ENCODE measurements at places on chromosomes 6 and 20.

- DNase-seq, result no peak
These were observed 25.5 kb downstream of the PDE10A start for GRCh38 chr6:165637586-165637985.

GRCh38 chr20:43376831-43377230, 80.9 kb upstream of the SRSF6 start:
- DNase-seq, result no peak

- DNase-seq, result no peak
These were observed 24.4 kb downstream of the RRAGD start for GRCh38 chr6:89387516-89388201.

GRCh38 chr6:39669973-39670342, 55.2 kb downstream of the KIF6 start:
- no peak for DNase-seq

DNA sequence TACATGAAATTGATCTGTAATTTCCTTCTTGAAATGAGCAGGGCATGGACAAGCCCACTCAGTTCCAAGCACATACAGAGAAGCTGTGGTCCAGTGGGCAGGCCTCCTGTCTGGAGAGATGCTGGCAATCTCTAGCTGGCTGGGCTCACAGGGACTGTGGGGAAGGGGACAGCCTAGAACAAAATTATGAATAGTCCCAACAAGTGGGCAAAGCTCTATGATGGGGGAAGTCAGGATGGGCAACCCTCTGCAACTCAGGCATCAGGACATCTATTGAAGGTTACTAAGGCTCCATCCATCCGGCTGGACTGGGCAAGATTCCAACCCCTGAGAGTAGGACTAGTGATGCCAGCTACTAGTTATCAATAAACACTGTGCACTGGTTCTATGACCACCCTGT, 40.9 kb downstream of the TRERF1 start:
- no peak for DNase-seq

GRCh38 chr20:41213150-41213820, 75.9 kb downstream of the PLCG1 start:
- no peak for DNase-seq

GRCh38 chr20:1920252-1920651, 25.0 kb downstream of the SIRPA start:
- peak; percentile 91 for DNase-seq

GRCh38 chr6:23534351-23534750, 591.7 kb upstream of the NRSN1 start:
- no peak for DNase-seq

DNA sequence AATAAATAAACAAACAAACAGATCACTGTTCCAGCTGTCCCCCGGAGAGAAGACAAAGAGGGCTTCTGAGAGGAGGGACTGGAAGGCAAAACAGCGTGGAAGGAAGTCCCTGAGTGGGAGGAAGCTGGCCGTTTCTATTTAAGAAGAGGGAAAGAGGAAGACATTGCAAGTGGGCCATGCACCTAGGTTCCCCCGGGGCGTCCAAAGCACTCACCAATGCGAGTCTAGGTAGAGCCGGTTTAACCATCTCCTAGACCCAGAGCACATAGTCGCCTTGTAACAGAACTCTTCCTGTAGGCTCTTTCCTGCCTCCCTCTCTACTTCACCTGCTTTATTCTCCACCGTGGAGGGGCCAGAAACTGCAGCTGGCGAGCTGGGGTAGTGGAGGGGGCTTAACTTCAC, 158.4 kb downstream of the ZDHHC14 start:
- no peak for DNase-seq

DNA sequence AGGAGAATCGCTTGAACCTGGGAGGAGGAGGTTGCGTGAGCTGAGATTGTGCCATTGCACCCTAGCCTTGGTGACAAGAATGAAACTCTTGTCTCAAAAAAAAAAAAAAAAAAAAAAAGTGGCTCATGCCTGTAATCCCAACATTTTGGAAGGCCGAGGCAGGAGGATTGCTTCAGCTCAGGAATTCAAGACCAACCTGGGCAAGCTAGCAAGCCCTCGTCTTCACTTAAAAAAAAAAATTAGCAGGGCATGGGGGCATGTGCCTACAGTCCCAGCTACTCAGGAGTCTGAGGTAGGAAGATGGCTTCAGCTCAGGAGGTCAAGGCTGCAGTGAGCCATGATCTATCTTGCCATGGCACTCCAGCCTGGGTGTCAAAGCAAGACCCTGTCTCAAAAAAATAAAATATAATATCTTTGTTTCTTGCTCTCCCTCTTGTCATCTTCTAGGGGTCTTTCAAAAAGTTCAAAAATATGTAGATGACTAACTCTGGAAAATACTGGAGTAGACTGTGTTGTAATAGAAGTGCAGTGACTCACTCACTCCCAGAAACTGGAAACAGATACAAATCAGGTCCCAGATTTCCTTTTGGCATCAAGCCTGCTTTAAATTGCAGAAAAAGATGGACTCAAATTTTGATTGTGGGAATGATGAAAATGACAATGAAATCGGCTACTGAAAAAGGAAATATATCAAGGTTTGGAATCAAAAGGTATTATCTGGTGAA, 2.8 kb upstream of the GINM1 start:
- peak; percentile 35 for DNase-seq

- no peak for DNase-seq
These were observed 4.8 kb downstream of the EDN1 start for GRCh38 chr6:12294851-12295536.

DNA sequence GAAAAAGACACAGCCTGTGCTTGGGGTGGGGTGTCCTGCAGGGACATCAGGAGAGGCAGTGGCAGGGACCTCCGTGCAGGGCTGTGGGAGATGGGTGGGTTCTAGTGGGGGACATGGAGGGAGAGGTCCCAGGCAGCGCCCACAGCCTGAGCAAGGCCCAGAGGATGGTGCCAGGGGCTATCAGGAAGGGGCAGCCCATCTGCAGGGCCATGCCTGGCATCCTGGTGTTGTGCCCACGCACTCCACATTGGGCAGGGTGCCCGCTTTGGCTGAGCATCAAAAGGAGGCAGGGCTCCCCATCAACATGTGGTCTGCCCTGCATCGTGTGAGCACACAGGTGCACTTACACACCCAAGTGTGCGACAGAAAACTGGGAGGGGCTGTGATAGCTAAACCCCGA, 184.3 kb upstream of the SNX9 start:
- DNase-seq, result no peak

DNA sequence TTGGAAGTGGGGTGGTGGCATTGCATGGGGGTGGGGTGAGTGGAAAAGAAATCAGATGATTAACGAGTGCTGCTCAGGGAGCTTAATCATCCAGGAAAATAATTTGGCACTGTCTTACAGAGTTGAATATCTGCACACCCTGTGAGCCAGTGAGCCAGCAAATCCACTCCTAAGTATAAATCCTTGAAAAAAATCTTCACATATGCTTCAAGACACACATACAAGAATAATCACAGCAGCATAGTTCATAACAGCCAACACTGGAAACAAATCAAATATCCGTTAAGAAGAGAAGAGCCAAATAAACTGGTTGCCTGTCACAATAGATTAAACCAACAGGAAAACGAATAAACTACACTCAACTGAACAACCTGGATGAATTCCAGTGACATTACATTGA, 62.8 kb downstream of the SAMD3 start:
- DNase-seq, result no peak

GRCh38 chr6:45495429-45496084, 117.8 kb upstream of the SUPT3H start:
- DNase-seq, result no peak

GRCh38 chr6:157946865-157947532, 34.7 kb upstream of the SYNJ2 start:
- DNase-seq, result no peak

- DNase-seq, result no peak
These were observed 21.5 kb upstream of the GTSF1L start for GRCh38 chr20:43748274-43748673.

GRCh38 chr6:130132286-130132701, 90.5 kb downstream of the SAMD3 start:
- no peak for DNase-seq

GRCh38 chr20:48669946-48670605, 157.7 kb downstream of the PREX1 start:
- DNase-seq, result no peak

- DNase-seq, result no peak
These were observed 13.6 kb upstream of the TGM3 start for GRCh38 chr20:2282181-2282580.

DNA sequence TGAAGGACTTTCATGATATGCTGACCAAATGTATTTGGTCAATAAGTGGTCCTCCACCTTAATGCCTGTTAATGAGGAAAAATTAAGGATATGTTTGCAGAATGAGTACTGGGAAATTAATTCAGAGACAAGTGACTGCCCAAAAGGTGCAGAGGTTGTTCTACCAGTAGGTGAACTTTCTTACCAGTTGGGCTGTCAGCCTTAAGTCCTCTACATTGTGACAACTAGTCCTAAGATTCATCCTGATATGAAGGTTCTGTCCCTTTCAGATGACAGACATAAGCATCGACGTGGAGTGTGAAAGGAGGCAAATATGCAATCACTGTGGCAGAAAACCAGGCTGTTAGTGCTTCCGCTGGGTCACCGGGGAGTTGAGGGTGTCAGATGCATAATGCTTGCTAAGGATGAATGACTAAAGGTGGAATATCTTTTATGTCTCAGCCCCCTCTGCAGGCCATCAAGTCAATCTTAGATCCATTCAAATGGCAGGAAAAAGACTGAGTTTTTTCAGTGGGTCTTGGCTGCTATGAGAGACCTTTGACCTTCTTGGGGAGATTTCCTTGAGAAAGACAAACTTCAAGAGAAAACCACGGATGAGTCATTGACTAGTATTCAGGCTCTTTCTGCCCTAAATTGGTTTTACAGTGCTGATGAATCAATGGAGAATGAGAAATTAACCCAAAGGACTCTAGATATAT, 226.0 kb downstream of the TPBG start:
- DNase-seq, result peak; percentile 88

GRCh38 chr20:15077733-15078250, 740.4 kb upstream of the FLRT3 start:
- no peak for DNase-seq

GRCh38 chr6:80543598-80544222, 437.2 kb downstream of the BCKDHB start:
- peak; percentile 25 for DNase-seq

- no peak for DNase-seq
These were observed 74.6 kb upstream of the THBS2 start for GRCh38 chr6:169328112-169328801.

DNA sequence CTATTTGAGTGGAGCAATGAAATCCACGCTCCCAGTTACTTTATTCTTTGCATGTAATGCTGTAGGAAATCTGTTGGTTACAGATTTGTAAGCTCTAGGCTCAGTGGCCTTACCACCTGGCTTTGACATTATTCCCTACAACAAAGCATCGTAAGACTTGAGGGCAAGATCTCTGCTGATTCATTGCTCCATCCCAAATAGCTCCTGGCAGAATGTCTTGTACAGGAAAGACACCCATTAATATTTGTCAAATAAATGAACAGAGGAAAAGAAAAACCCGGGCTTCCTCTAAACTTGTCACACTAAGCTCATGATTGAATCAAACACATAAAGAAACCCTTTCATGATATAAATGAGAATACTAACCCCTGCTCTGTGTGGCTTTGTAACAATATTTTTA, 357.5 kb upstream of the RNF217 start:
- DNase-seq, result no peak

GRCh38 chr20:37501940-37502339, 19.1 kb upstream of the NNAT start:
- DNase-seq, result no peak
